ENCODE measurements at places on chromosomes 6 and 20. TPM values are rescaled to one million over a fixed set of nuclear protein-coding genes. Genes with fewer than 3 reads are reported as not detected.

Gene PRDM13
- total RNA-seq: 1.4 TPM

Gene SCRT2
- not detected for total RNA-seq

Gene PTK6
- total RNA-seq: 0.24 TPM

Gene CST4
- not detected for total RNA-seq

Gene PI3
- not detected for total RNA-seq

Gene VARS1
- total RNA-seq: 57.3 TPM

Gene ZSCAN23
- not detected for total RNA-seq

Gene PSORS1C1
- 1.1 TPM for total RNA-seq

Gene POPDC3
- total RNA-seq: 30.0 TPM

Gene PACRG
- total RNA-seq: not detected

Gene DCDC2
- not detected for total RNA-seq

Gene BCAS4
- 9.0 TPM for total RNA-seq

Gene MOXD1
- total RNA-seq: 4.1 TPM

Gene GHRH
- not detected for total RNA-seq

Gene PEX6
- total RNA-seq: 19.2 TPM

Gene MAPK13
- total RNA-seq: 0.60 TPM

Gene HCK
- total RNA-seq: not detected

Gene FARS2
- 12.9 TPM for total RNA-seq

Gene EIF2S2
- total RNA-seq: 170 TPM

Gene ITCH
- 53.9 TPM for total RNA-seq

Gene EFCAB8
- total RNA-seq: not detected

Gene RAB23
- total RNA-seq: 3.6 TPM

Gene PRND
- not detected for total RNA-seq

Gene SMPD2
- 10.0 TPM for total RNA-seq

Gene GATA5
- total RNA-seq: not detected

Gene SIM1
- total RNA-seq: not detected

Gene ANGPT4
- total RNA-seq: 0.05 TPM

Gene DNAH8
- 0.03 TPM for total RNA-seq

Gene ARMH2
- total RNA-seq: not detected

Gene PHIP
- 16.7 TPM for total RNA-seq

Gene BTN3A1
- total RNA-seq: 5.9 TPM

Gene PDE7B
- total RNA-seq: 1.6 TPM

Gene CHRNA4
- not detected for total RNA-seq

Gene SLC17A2
- total RNA-seq: not detected

Gene SLC32A1
- not detected for total RNA-seq

Gene CLPSL2
- total RNA-seq: not detected

Gene ZFP57
- not detected for total RNA-seq

Gene FILIP1
- total RNA-seq: not detected

Gene EPPIN
- not detected for total RNA-seq
